ENCODE measurements at places on chromosomes 6 and 20.

DNA sequence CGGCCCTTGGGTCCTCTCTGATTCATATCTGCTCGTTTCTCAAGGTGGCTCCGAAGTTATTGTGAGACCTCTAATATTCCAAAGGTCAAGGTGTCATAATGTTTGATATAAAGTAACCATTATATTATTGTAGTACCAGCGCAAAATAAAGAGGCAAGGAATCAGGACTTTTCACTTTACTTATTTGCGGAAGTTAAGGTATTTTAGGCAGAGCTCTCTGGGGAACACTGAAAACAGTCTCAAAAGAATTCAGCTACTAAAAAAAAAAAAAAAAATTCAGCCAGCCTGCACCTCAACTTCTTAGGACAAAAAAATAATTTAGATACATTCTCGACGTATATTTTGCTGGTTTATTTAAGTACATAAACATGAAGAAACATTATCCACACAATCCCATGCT is 2.4 kb downstream of the OSER1 start:
- DNase-seq, result no peak

DNA sequence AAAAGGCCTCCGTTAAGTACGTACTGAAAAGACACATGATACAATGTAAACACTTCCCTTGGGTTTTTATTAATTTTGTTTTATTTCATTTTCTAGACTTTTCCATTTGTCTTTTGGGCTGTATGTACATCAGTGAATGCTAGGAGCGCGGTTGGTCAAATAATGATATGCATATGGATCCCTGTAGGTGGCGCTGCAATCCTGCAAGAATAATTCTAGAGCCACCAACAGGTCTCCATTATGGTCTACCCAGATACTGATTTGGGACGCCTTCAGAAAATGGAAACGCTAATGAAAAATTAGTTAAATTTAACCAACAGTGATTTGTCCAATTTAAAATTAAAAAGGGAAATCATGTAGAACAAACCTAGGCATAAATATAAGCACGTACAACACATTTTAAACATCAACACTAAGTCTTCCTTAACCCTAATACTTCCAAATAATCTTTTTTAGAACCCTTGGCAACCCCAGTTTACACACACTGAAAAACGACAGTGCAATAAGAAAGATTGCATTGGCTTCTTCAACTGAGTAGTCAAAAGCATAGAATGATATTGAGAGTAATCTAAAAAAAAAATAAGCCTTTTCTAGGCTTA is 433.5 kb downstream of the RFPL4B start:
- DNase-seq, result no peak

DNA sequence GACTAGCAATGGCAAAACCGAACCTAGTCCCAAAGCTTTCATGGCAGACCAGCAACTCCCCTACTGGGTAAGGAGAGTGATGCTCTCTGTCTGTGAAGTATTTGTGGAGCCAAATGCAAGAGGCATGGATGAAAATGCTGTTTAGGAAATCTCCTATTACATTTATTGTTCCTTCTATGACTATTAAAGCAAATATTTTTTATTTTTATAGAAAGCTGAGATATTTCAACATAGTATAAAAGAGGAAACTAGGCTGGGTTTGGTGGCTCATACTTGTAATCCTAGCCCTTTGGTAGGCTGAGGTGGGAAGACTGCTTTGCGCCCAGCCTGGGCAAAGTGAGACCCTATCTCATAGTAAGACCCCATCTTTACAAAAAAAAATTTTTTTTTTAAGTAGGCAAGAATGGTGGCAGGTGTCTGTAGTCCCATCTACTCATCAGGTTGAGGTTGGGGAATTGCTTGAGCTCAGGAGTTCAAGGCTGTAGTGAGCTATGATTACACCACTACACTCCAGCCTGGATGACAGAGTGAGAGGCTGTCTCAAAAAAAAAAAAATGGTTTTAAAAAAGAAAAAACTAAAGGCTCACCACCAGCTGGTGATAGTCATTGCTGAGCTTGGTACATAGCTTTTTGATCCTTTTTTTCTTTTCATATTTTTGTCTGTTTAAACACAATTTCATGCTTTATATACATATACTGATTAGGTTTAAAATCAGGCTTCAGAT is 11.3 kb downstream of the KDM1B start:
- DNase-seq, result no peak

- DNase-seq, result no peak
Measured at GRCh38 chr20:21101453-21101931, 4.7 kb downstream of the LINC00237 start.

DNA sequence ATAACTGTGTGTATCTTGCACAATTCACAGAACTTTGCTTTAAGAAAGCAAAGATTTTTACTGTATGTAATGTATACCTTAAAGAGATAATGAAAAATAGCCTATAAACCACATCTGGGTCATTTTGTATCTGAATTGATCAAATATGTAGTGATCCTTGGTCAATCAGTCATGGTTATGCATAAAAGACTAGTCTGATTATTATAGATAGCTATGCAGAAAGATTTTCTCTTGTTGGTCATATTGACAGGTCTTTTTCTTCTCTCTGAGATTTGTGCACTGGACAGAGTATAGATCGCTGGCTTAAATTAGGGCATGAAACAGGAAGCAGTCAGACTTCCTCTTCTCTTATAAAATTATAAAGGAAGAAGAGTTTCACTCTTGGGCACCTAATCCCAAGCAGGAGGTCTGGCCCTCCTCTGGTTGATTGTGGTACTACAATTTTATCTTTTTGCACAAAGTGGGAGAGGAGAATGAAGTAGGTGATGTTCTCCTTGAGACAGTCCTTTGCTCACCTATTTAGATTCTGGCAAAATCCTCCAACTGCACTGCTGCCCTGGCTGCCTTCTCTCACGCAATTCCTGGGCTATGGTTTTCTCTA is 380.9 kb upstream of the RGS17 start:
- DNase-seq, result no peak

DNA sequence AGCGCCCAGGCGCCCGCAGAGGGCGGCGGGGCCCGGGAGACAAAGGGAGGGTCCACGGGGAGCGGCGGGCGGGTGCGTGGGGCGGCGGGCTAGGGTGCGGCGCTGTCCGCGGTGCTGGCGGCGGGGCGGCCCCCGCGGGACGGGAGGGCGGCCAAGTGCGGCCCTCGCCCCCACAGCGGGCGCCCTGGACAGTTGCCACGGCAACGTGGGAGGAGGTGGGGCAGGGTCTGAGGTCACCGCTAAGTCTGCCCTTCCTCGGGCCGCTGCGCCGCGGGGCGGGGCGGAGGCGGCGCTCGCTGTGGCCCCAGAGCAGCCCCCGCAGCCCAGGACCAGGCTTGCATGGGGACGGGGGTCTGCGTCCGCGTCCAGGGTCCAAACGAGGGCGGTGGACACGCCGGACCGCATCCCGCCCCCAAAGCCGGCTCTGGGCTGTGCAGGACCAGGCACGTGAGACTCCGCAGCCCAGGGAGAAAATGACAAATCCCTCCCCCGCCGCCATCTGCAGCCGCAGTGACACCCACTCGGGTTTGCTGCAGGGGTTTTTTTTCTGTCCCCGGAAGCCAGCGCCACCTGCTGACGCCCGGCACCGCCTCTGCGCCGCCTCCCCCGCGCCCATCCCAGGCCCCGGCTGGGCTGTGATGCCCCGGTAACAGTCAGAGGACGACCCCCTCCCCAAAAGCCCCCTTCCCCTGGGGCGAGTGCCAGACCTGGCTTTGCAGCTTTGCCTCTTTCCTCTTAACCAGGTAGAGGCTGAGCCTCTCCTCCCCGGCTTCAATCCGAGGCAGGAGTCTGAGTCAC is 36.8 kb downstream of the YTHDF1 start:
- DNase-seq, result peak; percentile 57

DNA sequence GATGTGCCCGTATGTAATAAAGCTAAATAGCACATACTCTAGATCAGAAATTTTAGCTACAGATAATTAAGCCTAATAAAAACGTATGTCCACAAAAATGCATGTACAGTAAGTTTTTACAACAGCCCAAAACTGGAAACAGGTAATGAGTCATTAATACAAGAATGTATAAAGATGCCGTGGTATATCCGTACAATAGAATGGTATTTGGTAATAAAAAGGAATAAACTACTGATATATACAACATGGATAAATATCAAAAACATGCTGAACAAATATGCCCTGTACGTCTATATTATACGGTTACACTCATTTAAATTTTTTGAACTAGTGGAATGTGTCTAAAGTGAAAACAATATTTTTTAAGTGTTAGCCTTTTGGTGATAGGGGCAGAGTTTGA is 128.2 kb upstream of the ADGRB3 start:
- no peak for DNase-seq

- no peak for DNase-seq
Measured at GRCh38 chr6:16372029-16372776, 133.8 kb downstream of the GMPR start.

GRCh38 chr6:151738267-151738666 is 69.2 kb upstream of the ESR1 start:
- DNase-seq, result no peak

GRCh38 chr6:67190733-67191132 is 1444.3 kb upstream of the ADGRB3 start:
- no peak for DNase-seq

GRCh38 chr6:21402368-21402767 is 191.2 kb upstream of the SOX4 start:
- no peak for DNase-seq

GRCh38 chr20:53801609-53802370 is 208.2 kb upstream of the ZNF217 start:
- no peak for DNase-seq

DNA sequence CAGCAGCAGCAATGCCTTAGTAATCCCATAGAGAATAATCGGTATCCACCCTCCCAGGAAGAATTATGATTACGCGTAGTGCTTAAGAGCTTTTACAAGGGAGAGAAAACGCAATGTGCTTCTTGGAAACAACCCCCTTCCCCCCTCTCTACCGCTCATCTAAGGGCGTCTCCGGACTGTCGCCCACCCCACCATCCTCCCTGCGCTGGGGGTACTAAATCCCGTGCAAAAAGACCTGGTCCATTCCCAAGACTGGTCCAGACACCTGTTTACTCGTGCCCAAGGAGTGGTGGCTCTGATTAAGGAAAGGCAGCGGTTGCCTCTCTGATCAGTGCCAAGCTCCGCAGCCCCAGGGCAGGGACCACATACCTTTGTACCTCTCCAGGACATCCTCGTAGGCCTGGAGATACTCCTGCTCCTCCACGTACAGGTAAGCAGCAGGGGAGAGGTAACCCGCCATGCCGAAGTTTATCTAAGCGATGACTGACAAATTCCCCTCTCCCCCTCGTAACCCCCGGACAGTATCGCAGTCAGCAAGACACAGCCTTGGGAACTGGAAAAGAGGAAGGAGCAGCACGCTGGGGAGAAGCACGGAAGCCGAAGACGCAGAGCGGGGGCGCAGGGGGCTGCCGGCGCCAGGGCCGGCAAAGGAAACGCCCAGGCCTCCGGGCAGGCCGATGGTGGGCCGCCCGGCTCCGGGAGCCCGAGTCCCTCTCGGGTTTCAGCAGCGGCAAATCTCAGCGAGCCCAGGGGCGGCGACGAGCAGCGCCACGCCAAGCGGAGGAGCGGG is 112.0 kb upstream of the BEND6 start:
- DNase-seq, result no peak

GRCh38 chr20:38473367-38473795 is 738 bp downstream of the RALGAPB start:
- DNase-seq, result no peak

GRCh38 chr6:44618371-44618770 is 230.9 kb downstream of the CDC5L start:
- no peak for DNase-seq

GRCh38 chr6:134182528-134182927 is 130.1 kb upstream of the SLC2A12 start:
- no peak for DNase-seq

DNA sequence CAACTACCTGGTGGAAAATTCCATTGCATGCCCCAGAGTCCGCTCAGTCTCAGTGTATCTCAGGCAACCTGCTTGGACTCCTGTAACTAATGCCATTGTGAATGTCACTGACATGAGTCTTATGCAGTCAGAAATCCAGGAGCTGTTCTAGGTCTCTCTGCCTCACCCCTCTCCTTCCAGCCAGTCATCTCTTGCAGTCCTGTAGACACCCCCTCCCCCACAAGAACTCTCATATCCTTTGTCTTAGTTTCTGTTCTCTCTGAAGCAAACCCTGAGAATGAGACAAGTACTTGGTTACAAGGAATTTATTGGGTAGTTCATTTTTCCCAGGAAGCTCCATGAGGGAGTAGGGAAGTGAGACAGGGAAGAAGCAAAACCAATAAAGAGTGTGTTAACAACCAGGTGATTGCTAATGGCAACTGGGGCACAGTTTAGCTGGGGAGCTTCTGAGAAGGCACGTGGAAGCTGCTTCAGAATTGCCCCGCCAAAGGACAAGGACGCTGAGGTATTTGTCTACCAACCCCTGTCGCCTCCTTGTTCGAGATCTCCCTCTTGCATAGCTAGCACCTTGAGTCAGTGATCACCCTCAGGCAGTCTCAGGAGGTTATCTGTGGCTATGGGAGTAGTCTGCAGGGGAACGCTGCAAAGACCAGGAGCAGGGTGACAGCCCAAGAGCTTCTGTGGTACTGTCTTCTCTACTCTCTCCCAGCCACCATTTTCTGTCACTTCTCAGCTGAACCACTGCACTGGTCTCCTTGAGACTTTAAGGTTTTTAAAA is 911.4 kb upstream of the FLRT3 start:
- DNase-seq, result no peak

DNA sequence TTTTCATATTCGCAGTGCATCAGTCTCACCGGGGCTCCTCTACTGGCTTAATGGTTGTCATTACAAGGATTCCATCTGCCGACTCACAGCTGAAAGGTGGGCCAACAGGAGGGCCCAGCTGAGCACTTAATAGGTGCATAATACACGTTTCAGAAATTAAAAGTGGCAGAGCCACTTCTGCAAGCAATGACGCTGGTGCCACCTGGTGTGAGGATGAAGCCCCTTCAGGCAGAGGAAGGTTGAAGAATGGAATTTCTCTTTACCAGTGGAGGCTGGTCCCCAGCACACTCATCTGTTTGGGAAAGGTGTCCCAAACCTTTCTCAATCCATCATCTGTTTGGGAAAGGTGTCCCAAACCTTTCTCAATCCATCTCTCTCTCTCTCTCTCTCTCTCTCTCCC is 8.2 kb upstream of the STMND1 start:
- DNase-seq, result no peak

DNA sequence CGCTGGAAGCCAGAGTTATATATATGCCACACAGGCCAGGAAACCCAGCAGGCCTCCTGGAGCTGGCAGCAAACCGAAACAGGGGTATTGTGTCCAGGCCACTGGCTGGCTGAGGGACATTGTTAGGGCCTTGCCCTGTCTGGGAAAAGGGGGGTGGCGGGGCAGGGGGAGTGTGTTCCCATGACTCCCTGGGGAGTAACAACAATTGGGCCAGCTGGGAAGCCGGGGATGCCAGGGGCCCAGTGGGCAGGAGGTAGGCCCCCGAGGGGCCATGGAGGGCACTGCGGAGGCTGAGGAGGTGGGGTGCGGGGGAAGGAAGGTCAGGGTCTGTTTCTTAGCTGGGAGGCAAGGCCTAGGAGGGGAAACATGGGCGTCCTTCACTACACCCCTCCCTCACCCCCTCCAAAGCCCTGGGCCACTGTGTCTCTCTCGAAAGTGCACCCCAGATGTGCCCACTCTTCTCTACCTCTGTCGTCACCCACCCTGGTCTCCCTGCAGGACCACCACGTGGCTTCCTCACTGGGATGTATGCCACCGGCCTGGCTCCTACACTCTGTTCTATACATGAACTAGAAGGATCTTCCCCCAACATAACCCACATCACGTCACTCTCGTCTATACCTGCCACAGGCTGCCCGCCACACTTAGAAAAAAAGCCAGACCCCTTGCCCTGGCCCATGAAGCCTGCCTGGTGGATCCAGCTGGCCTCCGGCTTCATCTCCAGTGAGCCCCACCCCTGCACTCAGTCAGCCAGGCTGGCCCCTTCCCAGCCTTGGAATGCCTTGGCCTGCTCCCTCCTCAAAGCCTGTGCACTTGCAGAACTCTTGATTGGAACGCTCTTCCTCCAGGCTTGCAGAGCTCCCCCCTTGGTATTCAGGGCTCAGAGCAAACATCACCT is 7.8 kb upstream of the E2F1 start:
- DNase-seq, result no peak

All from activated CD8-positive, alpha-beta memory T cell treated with anti-CD3 and anti-CD28 coated beads for 1 hour (primary cell).